ENCODE measurements at places on chromosomes 12 and 14.

DNA sequence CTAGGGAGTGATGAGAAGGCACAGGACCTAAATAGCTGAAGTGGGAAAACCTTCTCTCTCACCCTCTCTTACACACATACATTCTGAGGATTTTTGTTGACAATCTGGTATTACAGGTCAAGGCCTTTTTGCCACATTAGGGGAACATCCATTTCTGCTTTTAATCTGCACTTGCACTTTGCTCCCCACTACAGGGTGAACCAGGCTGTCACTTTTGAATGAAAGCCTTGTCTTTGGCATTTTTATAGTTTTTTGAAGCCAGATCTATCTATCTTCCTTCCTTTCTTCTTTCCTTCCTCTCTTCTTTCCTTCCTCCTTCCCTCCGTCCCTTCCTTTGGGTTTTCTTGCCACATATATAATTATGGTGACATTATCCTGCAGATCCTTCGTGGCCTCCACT is 165.9 kb upstream of the OTX2 start:
- DNase-seq: no peak

DNA sequence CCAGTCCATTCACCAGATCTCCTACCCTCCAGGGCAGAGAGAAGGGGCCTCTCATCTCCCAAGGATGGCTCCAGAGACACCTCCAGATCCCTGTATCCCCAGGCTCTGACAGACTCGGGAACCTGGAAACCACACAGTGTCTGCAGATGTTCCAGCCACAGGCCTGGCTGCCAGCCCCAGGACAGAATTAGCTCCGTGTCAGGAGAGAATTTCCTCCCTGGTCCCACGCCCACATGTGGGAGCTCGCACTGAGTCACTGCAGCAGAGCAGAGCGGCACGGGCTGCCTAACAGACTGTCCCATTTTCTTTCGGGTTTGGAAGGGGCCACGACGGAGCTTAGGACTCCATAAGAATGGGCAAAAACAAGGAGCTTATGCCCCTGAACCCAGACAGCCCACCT is 33.6 kb downstream of the CMKLR1 start:
- DNase-seq: peak; percentile 53

- DNase-seq: no peak
Measured at GRCh38 chr14:22464422-22465142, 124.4 kb downstream of the DAD1 start.

- peak; percentile 78 for DNase-seq
Measured at GRCh38 chr12:116962197-116962596, 51.4 kb downstream of the FBXW8 start.

DNA sequence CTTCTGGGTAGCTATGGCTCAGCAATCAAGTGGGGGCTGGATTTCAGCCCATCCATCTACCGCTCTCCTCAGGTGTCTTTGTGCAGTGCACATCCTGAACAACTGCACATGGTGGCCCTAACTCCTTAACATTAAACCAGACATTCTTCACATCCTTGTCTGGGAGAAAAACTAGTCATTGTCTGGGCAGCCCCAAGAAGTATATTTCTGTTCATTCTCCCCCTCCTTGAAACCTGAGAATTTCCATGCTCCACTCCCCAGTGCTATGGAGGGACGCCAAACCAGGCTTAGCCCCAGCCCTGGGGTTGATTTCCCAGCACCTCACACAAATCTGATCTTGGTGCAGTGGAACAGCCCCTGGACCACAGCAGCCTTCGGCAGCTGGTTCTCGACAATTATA is 13.4 kb downstream of the MYL2 start:
- no peak for DNase-seq

DNA sequence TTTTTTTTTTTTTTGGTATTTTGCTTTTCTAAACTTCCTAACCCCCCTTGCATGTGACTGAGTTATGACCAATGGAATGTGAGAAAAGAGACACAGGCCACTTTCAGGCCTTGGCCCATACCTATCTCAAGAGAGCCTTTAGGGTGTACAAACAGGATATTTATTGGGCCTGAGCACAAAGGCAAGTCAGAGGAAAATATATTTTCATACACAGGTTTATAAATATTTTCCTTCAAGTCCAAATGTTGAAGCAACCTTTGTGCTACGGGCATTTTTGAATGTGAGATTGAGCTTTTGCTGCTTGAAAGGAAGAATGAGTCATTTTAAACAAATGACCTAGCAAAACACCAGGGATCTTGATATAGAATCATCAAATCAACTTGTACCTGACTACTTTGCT is 228.6 kb upstream of the E2F7 start:
- DNase-seq: no peak

DNA sequence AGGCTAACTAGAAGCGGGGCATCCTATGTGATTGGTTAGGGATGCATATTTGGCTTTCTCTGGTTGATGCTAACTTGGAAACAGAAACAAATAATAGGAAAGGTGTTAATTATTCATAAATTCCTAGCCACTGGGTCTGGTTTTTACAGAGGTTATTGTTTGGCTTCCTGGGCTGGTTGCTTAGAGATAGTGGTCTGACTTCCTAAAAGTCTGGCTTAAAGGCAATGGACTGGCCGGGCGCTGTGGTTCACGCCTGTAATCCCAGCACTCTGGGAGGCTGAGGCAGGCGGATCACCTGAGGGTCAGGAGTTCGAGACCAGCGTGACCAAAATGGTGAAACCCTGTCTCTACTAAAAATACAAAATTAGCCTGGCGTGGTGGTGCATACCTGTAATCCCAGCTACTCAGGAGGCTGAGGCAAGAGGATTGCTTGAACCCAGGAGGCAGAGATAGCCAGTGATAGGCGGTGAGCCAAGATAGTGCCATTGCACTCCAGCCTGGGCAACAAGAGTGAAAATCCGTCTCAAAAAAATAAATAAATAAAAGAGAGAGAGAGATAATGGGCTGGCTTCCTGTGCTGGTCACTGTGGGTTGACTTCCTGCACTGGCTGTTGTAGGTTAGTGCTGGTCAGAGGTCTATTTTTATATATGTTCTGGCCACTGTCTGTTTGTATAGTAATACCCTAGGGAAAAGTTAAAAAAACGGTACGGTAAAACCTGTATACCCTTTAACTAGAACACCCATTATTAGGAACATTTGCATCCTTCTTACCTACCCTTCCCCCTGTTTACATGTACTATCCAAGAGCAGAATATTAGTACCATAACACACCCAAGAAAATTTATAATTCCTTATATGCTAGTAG is 24.1 kb downstream of the OR6S1 start:
- DNase-seq: no peak

GRCh38 chr14:90488256-90488655 is 91.4 kb downstream of the CALM1 start:
- no peak for DNase-seq

GRCh38 chr14:49641697-49642129 is 6.7 kb upstream of the DNAAF2 start:
- no peak for DNase-seq

DNA sequence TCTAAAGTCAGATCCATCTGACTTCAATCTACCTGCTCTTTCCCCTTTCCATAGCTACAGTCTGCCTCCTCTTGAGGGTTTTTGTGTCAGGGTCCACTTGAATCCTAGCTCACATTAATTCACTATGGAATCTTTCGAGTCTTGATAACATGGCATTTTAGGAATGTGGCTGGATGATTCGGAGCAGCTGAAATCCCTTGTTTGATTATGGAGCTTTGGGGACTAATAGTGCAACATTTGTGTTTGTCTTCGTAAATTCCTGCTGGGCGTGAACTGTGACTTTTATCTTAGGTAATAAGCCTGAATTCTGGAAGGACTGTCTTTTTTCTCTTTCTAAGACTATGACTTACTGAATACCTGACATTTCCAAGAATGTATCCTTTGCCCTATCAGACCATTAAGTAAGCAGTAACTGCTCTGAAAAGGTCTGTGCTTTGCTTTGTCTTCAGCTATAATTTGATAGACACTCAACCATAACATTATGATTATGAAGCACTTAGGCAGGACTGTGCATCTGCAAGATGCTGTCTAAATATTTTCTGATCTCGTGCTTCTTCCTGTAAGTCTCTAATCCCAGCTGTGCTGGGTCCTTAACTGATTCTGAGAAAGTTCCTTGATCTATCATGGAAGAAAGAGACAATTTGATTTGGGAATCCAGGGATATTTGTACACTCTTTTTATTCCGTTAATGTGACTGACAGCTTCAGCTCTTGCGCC is 19.0 kb upstream of the PELI2 start:
- DNase-seq: no peak

DNA sequence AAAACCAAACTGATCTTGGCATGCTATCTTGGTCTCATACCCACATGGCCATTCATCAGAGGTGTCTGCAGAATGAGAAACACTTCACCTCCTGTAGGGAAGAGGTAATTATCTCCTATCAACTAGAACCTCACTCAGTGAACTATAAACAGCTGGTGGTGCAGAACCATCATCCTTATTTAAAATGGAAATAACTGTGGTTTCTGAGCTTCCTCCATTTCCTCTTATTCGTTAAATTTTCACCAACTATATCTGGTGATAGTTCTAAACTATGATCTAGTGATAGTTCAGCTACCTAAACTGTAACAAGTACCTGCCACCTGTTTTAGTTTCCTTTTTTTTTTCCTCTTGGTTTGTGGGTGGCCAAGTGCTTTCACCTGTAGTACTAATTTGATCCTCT is 218.5 kb downstream of the FUT8 start:
- no peak for DNase-seq

Measured in bone marrow (tissue), 2 donors.